ENCODE measurements at places on chromosomes 11 and 22. TPM values are rescaled to one million over a fixed set of nuclear protein-coding genes. Genes with fewer than 3 reads are reported as not detected.

DNA sequence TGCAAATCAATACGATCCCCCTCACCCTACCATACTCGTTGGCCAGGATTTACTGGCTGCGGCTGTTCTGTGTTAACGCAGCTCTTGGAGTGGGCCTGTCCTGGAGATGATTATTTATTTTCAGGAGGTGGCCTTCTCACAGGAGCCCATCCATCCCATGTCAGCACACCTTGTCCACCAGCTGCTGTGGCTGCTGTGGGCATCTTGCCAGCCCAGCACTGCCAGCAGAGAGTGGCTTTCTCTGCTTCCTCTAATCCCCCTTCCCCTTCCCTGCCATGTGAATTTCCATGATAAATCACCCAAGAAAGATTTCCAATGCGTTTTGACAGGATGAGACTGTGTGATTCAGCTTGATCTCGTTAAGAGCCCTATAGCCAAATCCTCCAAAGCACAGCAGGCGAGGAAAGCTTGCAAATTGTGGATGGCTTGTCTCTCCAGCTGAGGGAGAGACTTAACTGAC lies 309.1 kb upstream of the C11orf87 start:
- no peak for DNase-seq

IL10RA gene
- total RNA-seq = 11.5 TPM

ART1 gene
- not detected for total RNA-seq

GRCh38 chr11:4178813-4179662 lies 84.4 kb downstream of the RRM1 start:
- no peak for DNase-seq

GRCh38 chr11:93132836-93133235 lies 65.0 kb downstream of the SLC36A4 start:
- no peak for DNase-seq
